ENCODE measurements at places on chromosomes 7 and 10.

DNA sequence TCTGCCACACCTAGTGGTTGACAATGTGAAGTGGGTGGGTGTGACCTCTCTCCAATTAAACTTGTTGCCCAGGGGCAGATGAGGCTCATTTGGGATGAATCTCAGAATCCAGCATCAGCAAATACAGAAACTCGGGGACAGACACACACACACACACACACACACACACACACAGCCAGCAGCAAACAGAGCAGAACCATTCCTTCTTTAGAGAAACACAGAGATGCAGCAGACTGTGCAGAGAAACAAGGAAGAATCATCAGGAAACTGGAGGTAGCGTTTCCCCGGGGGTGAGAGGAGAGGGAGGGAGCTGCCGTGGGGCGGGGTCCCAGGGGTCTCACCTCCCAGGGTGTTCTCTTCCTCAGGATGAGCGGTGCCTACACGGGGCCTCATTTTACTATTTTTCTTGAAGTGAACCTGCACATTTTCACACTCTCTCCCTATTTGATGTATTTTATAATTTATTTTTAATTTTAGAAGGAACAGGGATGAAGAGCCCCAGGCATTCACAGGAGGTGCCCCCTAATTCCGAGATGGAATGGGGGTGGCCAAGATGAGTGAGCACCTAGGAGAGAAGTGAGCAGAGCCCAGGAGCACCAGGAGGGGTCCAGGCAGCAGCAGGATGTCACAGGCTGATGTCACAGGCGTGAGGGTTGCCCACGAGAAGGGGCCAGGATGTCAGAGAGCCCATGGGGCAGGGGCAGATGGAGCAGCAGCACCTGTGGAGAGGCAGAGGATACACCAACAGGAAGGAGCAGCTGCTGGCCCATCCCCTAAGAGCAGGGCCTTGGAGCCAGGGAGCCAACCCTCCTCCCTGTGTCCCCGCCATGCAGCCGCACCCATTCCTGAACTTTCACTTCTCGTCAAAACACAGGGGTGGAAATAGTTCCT is 85.3 kb upstream of the PPP2R2D start:
- no peak for DNase-seq

DNA sequence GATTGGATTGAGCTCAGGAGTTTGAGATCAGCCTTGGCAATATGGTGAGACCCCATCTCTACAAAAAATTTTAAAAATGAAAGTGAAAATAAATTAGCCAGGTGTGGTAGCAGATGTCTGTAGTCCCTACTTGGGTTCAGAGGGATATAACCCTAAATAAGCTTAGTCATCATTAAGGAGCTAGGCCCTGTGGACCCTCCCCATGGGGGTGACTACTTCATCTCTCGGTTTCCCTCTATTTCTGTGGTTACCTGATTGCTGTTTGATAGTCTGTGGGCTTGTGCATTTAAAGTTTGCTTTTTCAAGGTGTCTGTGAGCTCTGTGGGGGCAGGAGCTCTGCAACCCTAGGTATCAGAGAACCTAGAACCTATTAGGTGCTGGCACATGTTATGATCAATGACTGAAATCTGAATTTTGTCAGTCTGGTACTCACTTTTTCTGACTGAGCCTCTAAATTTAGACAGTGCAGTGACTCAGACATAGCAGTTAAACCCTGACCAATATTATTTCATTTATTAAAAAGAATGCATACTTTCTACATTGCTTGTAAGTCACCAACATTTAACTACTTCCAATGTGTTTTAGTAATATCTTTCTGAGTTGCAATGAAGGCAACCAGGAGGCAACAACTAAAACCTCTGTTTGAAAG is 8.1 kb upstream of the CUZD1 start:
- no peak for DNase-seq

DNA sequence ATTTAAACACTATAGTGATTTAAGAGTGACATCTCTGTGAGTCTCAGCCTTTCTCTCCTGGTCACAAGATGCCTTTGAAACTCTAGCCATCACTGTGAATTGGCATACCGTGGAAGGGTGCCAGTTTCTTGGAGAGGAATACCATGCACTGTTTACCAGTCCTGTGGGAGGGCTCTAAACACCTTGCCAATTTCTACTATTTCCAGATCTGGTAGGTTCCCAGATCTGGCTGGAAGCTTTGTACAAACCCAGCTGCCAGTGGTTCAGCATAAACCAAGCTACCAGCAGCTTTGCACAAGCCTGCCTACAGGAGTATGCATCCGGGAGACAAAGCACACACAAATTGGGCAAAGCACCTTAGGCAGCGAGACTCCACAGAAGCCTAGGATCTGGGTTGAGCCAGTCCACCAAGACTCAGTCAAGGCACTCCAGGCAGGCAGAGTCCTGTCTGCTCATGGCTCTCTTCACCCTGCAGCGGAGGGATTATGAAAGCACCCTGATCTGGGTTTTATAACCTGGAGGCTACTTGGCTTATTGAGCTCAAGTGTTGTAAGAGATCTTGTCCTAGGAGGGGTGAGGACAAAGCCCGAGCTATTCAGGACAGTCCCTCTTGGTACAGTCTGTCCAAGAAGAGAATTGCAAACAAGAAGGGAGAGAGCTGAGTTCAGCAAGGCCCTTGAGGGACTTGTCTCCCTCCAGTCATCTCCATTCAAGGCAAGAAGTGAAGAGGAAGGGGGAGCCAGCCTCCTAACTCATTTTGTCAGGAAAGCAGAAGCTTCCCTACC is 23.6 kb downstream of the MCM10 start:
- DNase-seq = no peak

DNA sequence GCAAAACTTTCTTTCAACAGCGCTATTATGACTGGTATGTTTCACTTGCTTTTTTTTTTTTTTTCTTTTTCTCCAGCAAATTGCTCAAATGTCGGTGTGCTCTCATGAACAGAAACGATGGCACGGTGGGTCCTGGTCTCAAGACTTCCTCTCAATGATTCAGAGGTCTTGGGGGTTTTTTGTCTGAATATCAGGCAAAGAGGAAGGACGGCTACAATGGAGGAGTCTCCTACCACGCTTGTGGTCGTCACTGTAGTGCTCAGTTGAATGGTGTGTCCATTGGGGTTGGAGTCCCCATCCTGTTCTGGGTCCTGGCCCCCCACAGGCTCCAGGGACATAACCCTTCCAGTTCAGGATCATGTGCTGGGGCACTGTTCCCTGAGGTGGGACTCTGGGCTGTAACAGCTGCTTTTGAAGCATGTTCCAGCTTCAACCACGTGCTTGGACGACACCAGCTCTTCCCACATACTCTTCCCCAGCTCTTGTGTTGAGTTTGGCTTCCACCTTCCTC is 266.7 kb upstream of the KLF6 start:
- DNase-seq = no peak

DNA sequence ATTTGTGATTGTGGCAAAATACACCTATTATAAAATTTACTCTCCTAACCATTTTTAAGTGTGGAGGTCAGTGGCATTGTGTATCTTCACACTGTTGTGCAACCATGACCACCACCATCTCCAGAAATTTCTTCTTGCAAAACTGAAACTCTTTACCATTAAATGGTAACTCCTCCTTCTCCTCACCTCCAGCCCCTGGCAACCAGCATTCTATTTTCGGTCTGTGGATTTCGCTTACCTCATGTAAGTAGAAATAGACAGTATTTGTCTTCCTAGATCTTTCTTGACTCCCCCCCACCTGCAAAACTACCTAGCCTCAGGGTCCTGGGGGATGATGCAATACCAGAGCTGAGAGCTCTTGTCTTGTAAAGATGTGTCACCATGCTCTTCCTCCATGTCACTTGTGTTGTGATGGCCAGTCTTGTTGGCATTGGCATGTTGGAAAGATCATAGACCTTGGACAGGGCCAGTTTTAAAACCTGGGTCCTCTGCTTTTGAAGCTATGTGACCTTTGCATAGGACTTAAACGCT is 71.1 kb upstream of the EMX2 start:
- DNase-seq = no peak

DNA sequence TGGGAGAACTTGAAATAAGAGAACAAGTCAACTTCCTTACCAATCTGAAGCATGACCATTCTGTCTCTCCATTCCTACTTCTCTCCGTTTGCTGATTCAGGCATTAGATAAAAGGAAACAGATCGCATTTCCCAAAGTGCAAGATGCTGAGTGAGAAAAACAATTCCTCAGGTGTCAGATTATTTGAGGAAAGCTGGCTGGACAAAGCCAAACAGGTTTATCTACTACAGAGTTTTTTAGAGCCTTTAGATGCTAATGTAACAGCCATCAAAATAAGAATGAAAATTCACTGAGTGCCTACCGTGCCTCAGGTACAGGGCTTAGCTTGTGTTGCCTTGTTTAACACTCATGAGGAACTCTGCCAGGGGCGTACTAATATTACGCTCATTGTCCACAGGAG is 135.9 kb upstream of the MBL2 start:
- no peak for DNase-seq

DNA sequence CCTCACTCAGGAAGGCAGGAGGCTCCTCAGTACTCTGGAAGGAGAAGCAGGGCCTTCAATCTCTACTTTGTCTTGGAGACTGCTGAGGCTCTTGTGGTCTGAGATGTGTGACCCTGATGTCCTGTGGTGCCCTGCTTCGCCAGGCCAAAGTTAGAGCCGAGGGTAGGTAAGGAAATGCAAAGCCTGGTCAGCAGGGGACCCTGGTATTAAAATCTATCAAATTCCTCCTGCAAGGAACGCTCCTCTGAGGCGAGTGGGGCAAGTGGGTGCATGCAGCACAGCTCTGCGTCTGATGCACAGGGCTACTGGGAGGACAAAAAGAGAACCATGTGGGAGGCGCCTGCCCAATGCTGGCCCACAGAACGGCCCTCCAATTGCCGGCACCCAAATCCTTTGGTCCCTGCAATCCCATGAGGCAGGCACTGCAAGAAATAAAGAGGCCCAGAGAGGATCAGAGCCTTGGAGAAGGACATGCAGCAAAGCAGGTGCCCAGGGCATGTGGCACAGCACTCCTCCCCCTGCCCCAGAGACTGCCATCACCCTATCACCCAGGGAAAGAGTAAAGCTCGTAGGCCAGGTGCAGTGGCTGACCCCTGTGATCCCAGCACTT is 23.1 kb upstream of the ZMIZ1 start:
- DNase-seq = no peak

Measured in NCI-H1436 (cell line).